Right hindlimb (tissue), 1 donor: ENCODE measurements at places on chromosomes 5 and 9.

DNA sequence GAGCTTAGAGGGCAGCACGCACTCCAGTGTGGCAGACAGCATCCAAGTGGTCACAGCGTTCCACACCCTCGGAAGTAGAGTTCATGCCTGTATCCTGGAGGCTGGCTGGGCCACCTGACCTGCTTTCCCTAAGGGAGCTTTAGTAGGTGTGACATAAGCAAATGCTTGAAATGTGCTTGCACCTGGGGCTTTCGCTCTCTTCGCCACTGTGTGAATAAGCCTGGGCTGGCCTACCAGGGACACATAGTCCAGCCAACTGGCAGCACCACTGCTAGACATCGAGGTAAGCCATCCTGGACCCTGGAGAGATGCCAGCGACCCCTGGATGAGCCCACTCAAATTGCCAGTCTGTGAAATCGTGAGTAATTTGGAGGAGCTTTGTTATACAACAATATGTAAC lies 24.9 kb upstream of the IRX4 start:
- no peak for DNase-seq

DNA sequence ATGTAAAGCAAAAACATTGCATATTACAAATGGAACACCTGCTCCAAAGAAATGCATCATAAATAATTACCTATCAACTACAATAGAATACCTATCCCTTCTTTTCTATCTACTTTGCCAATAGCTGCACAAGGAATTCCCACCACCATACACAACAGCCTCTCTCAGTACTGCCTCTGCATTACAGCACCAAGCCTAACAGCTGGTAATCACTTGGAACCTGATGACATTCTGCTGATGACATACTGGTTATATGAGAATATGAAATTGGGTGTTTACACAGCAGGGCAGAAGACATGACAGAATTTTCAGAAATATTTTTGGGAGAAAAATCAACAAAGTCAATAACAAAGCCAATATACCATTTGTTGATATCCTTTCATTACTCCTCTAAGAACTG lies 43.2 kb downstream of the PSMB7 start:
- no peak for DNase-seq

DNA sequence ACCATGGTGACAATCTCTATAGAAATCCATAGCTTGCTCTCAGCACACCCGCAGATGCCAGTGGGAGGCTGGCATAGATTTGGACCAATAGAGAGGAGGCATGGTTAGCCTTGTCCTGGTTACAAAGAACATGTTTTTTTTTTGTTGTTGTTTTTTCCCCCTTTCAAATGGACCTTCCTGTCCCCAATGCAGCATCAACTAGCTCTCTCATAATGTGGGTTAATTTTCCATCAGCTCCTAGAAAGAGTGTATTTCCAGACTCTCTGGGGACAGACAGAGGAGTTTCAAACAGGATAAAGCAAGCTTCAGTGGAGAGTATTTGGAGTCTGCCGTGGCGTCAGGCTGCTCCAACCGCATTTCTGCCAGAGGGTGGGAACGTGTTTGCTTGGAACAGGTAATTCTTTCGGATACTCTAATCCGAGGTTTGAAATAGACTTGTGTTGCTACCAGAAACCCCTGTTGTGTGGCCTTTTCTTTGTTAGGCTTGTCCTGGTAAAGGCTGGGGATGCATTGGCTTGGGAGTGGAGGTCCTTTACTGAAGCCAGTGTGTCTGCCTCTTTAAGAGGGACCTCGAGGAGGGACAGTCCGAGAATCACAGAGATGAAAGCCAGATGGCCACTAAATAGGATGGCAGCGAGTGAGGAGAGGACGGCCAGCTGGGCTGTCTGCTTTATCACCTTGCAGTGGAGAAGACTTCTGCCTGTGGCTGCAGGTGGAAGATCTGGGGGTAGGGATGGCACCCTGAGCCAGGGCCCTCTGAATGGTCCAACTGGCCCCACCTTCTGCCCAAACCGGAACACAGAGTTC lies 130.5 kb upstream of the CPEB4 start:
- no peak for DNase-seq

DNA sequence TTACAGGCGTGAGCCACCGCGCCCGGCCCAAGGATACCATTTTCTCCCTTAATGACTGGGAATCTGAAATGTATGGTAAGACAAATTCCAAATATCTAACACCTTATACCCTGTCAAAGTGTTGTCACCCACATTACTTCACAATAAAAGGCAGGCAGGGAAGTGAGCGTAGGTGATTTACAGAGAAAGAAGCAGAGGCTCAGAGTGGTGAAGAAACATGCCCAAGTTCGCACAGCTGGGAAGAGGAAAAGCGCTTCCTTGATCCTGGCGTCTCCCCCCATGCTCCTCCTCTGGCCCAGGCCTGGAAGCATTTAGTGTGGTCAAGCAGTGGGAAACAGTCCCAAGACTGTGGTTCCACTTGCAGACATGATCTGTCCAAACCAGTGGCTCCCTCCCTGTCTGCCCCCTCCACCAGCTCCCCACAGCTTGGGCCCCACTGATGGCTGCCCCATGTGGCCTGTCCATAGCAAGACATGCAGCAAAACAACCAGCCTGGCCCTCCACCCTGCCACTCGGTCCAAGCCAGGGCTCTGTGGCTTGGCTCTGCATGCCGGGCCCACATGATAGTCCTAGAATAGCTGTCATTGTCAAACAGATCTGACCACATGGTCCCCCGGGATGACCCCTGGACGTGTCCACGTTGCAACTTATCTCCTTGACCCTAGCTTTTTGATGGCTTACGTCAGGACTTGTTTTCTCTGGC lies 107.2 kb downstream of the TTLL11 start:
- DNase-seq, result peak; percentile 74

GRCh38 chr5:19241690-19242089 lies 746.3 kb downstream of the CDH18 start:
- DNase-seq, result no peak

- no peak for DNase-seq
Measured at GRCh38 chr5:40321514-40321913, 358.2 kb upstream of the PTGER4 start.

DNA sequence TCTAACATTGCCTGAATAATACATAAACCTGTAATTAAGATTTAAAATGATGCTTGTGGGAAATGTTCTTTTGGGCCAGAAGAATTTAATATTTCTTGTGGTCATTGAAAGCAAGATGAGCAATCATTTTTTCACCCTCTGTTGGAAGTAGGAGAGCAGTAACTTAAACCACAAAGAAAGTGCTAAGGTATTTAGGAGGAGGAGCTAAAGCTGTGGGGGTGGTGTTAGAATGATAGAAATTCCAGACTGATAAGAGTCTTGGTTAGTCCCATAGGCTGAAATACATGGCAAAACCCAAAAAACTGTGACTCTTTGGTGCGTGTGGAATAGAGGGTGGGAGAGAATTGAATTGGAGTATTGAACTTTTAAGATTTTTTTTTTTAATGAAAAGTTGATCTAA lies 247.0 kb downstream of the YTHDC2 start:
- DNase-seq, result no peak

GRCh38 chr5:29161399-29162291 lies 2031.8 kb upstream of the CDH6 start:
- DNase-seq, result no peak

DNA sequence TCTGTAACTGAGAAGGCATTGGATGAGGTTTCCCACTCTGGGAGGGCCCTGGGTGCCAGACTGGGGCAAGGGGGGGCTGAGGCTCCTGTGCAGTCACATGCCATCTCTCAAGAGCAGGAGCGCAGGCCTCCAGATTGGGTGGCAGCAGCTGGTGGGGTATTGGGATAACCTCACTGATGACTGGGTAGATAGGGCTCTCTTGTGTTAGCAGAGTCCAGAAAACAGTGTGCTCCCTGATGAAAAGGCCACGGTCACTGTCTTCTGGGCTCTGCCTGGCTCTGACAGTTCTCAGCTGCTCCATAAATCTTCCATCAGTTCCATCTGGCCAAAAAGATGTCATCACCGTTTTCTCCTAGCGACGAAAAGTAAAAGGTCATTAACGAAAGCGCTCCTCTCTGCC lies 21.8 kb upstream of the NKX2-5 start:
- no peak for DNase-seq

- no peak for DNase-seq
Measured at GRCh38 chr9:102975251-102975650, 19.9 kb upstream of the CYLC2 start.

DNA sequence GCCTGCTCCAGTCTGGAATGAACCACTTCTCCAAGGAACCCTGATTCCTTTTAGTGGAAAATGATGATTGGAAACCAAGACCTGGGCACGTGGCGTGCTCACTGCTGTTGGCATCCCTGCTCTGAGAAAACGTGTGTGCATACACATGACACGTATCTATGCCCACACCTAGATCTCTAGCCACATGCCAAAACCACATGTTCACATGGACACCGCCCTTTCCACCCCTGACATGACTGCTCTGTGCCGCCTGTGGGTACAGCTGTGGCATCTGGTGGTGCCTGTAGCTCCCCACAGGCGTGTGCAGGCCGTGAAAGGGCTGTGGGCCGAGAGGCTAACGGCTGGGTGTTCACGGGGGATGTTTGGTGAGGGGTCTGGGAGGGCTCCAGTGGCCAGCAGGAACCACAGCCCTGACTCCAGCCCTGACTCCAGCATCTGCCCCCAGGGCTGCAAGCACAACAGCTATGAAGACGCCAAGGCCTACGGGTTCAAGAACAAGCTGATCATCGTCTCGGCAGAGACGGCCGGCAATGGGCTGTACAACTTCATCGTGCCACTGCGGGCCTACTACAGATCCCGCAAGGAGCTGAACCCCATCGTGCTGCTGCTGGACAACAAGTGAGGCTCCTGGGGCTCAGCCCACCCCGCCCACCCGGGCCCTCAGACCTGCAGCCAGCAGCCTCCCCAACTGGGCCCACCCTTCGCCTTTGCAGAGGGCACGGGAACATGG lies 75.1 kb downstream of the KCNT1 start:
- no peak for DNase-seq

GRCh38 chr5:7897014-7897600 lies 28.2 kb downstream of the MTRR start:
- DNase-seq, result no peak

- DNase-seq, result no peak
Measured at GRCh38 chr9:98362624-98363252, 107.3 kb upstream of the TBC1D2 start.

- DNase-seq, result no peak
Measured at GRCh38 chr9:100525563-100525962, 52.3 kb upstream of the CAVIN4 start.

DNA sequence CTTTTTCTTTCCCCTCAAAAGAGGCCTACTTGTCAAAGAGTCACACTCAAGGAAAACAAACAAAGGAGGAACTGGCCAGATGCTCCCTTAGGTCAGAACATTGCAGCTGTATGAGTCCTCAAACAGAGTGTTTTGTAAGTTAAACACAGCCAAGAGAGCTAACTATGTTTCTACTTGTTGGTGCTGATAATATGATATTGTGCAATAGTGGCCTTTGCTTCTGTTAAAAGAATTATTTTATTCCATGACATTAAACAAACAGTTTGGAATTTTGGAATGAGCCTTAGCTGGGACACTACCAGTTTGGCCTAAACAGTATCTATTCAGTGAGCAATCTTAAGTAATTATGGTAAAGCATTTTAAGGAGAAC lies 56.0 kb upstream of the TPD52L3 start:
- no peak for DNase-seq

DNA sequence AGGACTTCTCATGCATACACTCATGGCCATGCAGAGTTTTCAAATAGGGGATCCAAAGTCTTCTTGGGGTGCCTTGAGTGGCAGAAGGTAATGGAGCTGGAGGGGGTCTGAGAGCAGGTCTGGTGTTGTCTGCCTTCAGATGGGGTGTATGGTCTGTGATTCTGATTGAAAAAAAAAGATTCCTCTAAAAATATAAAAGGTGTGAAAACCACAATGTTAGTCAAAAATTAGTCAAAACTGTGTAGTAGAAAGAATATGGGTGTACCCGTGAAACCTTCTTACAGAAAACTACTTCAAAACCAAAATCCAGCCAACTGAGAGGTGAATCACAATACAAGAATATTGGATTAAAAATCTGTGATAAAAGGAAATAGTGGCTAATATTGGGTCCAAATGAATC lies 20.1 kb downstream of the DOCK2 start:
- no peak for DNase-seq

- peak; percentile 78 for DNase-seq
Measured at GRCh38 chr5:173753307-173754168, 134.6 kb upstream of the CPEB4 start.

DNA sequence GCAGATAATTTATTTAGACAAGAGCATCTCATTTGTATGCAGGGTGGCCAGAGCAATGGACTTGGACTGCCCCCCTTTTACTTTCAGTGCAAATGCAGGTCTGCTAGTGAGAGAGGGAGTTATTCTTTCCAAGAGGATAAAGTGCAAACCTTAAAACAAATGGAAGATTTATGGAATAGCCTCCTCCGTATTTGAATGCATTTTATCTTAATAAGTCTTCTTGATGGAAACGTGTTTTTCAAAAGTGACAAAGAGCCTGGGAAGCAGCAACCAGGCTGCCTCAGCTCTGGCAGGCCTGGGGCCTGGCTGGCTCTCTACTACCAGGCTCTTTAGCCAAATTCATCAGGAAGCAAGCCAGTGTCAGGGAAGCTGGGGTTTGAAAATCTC lies 6.8 kb downstream of the NR2F1 start:
- DNase-seq, result no peak

GRCh38 chr5:36323926-36324781 lies 22.5 kb upstream of the RANBP3L start:
- no peak for DNase-seq

GRCh38 chr5:150656191-150657132 lies 4.6 kb upstream of the MYOZ3 start:
- DNase-seq, result peak; percentile 92

DNA sequence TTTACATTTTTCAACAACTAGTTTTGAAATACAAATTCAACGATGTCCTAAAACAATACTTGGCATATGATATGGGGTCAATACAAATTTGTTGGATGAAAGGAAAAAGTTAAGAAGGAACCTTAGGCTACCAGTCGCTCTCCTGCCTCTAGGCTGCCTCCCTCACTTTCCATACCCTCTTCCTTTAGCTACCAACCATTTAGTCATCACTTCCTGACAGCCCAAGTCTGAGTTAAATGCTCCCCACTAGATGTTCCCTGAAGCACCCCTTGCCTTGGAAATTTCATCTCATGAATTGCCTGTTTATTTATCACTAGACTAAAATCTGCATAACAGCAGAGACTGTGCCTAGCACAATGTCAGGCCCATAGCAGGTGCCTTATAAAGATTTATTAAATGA lies 2.7 kb upstream of the LARS1 start:
- no peak for DNase-seq
